ENCODE measurements at places on chromosomes 5 and 9.
A peak's percentile ranks its signal among the peaks of the same experiment; 100 is the strongest.

- H3K4me3 ChIP-seq, result no peak overlapping the region
- H3K27ac ChIP-seq, result no peak overlapping the region
- peaks cover 62% of the 10 kb centered on the region for H3K4me1 ChIP-seq
- H3K36me3 ChIP-seq, result peaks cover 79% of the 10 kb centered on the region
Measured at GRCh38 chr5:14424011-14424685, 157.4 kb upstream of the OTULINL start.

DNA sequence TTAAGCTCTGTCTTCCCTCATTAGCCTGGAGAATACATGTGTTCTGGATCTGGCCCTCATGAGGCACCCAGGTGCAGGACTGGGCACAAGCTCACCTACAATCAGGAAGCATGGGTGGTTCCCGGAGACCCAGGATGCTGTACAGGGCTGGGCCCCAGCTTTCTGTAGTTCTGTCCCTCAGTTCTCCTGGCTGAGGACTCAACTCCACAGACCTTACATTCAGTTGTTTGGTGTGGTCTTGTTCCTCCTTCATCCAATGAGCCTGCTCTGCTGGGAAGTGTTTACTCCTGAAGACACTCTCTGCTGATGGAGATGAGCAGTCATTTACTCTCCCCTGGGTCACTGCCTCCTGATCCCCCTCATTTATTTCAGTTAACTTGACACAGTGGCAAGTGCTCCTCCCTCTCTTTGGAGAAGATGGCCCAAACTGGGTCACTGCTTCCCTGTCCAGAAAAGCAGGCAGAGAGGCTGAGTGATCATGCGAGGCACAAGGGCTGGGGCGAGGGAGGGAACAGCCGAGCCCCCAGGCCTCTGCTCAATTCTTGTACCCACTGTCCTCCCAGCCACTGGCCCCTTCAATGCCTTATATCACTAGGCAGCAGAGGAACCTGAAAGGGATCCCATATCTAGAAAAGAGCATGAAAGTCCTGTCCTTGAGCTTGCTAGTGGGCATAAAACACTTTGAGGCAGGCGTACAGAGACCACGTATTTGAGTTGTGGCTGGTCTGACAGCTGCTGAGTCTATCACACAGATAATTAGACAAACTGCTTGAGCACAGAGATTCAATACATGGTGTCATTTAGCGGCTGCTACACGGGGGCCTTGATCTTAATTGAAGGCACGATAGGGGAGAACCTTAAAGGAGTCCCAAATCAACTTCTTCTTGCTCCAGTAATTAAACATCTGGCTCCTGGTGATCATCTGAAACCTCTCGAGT, 221.7 kb downstream of the FSTL4 start:
- no peak overlapping the region for H3K27ac ChIP-seq
- peaks cover 41% of the 10 kb centered on the region for H3K4me1 ChIP-seq
- H3K27me3 ChIP-seq, result peaks cover 28% of the 10 kb centered on the region
- no peak for DNase-seq
- no peaks in the 10 kb centered on the region for H3K36me3 ChIP-seq

GRCh38 chr9:71001780-71002386, 119.5 kb downstream of the TRPM3 start:
- H3K4me1 ChIP-seq, result peaks cover 5% of the 10 kb centered on the region
- H3K27me3 ChIP-seq, result peaks cover 2% of the 10 kb centered on the region
- H3K27ac ChIP-seq, result no peak overlapping the region
- H3K4me3 ChIP-seq, result no peak overlapping the region
- DNase-seq, result peak; percentile 29

GRCh38 chr5:95986937-95987520, 25.4 kb upstream of the ELL2 start:
- no peaks in the 10 kb centered on the region for H3K36me3 ChIP-seq
- no peak overlapping the region for H3K27ac ChIP-seq
- peaks cover 42% of the 10 kb centered on the region for H3K4me1 ChIP-seq
- H3K4me3 ChIP-seq, result no peak overlapping the region

GRCh38 chr5:73130811-73131210, 10.4 kb downstream of the TMEM171 start:
- H3K36me3 ChIP-seq, result no peaks in the 10 kb centered on the region
- H3K4me3 ChIP-seq, result no peak overlapping the region
- no peak overlapping the region for H3K27ac ChIP-seq

GRCh38 chr5:96687812-96688453, 25.8 kb downstream of the CAST start:
- no peak overlapping the region for H3K27ac ChIP-seq
- H3K27me3 ChIP-seq, result no peaks in the 10 kb centered on the region
- no peak for DNase-seq
- H3K36me3 ChIP-seq, result no peaks in the 10 kb centered on the region
- peaks cover 5% of the 10 kb centered on the region for H3K4me1 ChIP-seq

GRCh38 chr5:35269006-35269405, 38.7 kb upstream of the PRLR start:
- no peak overlapping the region for H3K27ac ChIP-seq
- H3K4me1 ChIP-seq, result peaks cover 10% of the 10 kb centered on the region
- DNase-seq, result no peak

DNA sequence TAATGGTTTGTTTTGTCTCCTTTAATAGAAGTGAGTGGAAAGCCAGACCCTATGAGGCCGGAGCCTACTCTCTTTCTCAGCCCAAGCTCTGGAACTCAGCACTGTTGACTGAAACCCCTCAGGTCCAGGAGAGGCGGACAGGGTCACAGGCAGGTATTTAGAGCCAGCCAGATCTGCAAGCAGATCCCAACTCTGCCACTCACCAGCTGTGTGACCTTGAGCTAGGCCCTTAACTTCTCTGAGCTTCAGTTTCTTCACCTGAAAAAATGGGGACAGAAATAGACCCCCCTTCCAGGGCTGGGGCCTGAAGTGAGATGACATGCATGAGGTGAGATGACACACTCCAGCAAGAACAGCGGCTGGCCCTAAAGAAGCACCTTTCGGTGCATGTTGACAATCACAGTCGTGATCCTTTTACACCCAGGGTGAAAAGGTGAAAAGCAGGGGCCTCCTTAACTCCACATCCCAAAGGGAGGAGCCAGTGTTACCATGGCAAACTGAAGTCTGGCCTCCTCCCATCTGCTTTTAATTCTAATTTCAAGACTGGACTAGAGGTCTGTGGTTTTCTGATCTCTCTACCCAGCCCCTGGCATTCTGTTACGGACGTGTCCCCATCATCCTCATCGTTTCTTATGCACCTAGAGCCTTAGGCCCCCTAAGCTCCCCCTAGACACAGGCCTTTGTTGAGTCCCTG, 27.2 kb downstream of the MORN5 start:
- H3K36me3 ChIP-seq, result no peaks in the 10 kb centered on the region
- peaks cover 13% of the 10 kb centered on the region for H3K27me3 ChIP-seq
- no peak for DNase-seq

GRCh38 chr5:390623-391491, 52.1 kb upstream of the EXOC3 start:
- H3K27me3 ChIP-seq, result peaks cover 31% of the 10 kb centered on the region
- H3K4me3 ChIP-seq, result peak overlapping the region; percentile 30
- peaks cover 2% of the 10 kb centered on the region for H3K36me3 ChIP-seq
- no peak overlapping the region for H3K27ac ChIP-seq

DNA sequence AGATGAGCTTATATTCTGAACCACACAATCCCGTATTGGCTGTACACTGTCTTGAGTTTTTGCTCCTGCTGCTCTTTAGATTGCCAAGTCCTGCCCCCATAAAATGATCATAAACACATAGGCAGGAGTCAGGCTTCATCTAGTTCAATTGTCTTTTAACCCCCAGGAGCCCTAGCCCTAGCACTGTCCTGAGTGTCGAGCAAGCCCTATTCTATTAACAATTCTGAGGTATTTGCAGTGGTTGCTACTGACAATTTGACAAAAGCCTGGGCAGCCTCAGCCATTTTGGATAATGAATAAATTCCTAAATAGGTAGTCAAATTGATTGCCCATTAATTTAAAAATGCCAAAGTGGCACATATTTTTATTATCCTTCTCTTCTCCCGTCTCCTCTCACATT, 257.2 kb downstream of the YTHDC2 start:
- peaks cover 13% of the 10 kb centered on the region for H3K36me3 ChIP-seq
- H3K27me3 ChIP-seq, result peaks cover 3% of the 10 kb centered on the region
- DNase-seq, result no peak
- H3K4me1 ChIP-seq, result no peaks in the 10 kb centered on the region
- H3K4me3 ChIP-seq, result no peak overlapping the region

DNA sequence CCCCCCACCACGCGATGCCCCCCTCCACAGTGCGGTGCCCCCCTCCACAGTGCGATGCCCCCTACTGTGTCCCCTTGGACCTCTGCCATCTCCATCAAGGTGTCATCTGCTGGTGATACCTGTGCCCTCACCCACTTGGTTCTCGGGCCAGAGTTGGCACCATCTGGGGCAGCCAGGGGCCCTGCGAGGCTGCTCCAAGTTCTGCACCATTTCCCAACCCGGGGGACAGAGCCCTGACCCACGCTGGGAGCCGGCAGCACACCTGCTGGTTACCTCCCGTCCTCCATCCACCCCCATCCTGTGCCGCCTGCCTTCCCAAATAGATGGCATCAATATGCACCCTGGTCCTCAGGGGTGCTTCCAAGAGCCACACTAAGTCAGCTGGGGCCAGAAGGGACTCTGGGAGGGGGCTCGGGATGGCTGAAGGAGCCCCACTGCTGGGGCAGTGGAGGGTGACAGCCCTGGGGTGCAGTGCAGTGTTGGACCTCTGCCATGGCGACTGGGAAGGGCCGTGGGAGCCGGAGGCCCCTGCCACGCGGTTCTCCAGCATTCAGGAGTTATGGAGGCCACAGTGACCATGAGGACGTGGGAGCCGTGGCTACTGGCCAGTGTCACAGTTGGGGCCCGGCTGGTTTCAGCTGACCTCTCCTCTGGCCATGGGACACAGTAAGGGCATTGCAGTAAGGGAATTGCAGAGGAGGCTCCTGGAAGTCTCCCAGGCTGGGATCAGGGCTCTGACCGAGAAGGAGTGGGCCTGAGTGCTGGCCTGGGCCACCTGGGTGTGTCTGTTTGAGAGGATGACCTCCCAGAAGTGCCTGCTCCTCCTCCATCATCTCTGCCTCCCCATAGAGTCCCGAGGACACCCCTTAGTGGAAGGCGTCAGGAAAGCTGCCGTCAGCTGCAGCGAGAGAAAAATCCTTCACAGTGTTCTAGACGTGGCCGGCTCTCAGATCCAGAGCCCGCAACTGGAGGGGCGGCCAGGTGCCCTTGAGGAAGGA, 44.2 kb upstream of the NOTCH1 start:
- H3K27me3 ChIP-seq, result peaks cover 5% of the 10 kb centered on the region
- H3K36me3 ChIP-seq, result no peaks in the 10 kb centered on the region
- H3K27ac ChIP-seq, result peak overlapping the region; percentile 45

DNA sequence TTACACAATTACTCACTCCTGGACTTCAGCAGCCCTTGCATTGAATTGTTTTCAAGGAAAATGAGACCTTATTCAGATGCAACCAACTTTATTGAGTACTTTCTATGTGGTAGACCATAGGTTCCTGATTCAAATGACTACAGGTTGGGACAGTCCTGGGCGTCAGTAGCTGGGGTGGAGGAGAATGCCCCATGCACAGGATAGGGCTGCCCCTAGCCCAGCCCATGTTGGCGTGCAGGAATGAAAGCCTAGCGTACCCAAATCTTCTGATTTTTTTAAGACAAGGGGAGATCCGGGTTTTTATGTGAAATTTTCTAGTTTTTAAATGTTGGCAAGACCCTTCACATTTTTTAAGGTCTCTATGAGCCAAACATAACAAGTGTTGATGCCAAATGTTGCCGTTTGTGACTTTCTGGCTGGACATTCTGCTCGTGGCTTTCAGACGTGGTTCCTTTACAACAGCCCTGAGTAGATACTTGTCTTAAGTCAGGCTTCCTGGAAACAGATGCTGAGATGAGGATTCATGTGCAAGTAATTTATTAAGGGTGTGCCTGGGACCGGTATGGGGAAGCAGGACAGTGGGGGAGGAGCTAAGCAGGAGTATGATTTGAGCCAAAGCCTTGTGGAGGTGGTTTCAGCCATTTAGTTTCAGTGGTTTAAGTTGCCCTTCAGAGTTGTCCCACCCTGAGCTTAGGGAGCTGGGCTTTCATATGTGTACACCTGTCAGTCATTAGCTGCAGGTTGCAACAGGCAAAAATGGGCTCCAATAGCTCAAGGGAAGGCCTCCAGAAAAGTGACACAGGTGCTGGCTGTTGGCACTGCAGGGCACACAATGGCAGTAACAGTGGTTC, 154.1 kb downstream of the NTRK2 start:
- H3K27ac ChIP-seq, result no peak overlapping the region
- H3K4me1 ChIP-seq, result peaks cover 55% of the 10 kb centered on the region
- peaks cover 13% of the 10 kb centered on the region for H3K27me3 ChIP-seq
- DNase-seq, result no peak

DNA sequence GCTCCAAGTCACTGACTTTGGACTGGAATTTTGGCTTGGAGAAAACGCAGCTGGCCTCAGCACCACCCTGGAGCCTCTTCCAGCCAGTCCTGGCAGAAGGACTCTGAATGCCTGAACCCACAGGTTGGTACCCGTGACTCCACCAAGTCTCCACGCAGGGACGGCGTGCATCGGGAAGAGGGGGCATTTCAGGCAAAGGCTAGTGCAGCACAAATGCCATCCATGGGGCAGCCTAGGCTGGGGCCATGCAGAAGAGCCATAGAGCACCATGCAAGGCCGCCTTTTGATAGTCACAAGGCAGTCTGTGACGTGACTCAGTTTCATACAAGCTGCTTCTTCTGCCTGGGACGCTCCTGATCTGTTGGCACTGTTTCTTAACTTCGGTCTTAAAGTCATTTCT, 28.0 kb downstream of the GDNF start:
- no peak overlapping the region for H3K4me3 ChIP-seq
- peaks cover 6% of the 10 kb centered on the region for H3K27me3 ChIP-seq
- H3K36me3 ChIP-seq, result peaks cover 42% of the 10 kb centered on the region
- peak overlapping the region; percentile 1 for H3K27ac ChIP-seq
- DNase-seq, result no peak

GRCh38 chr9:126806336-126806735, 1.5 kb downstream of the ZBTB43 start:
- peak overlapping the region; percentile 96 for H3K4me3 ChIP-seq
- peaks cover 23% of the 10 kb centered on the region for H3K27me3 ChIP-seq

GRCh38 chr5:58439094-58439644, 20.7 kb downstream of the PLK2 start:
- DNase-seq, result no peak
- H3K27me3 ChIP-seq, result no peaks in the 10 kb centered on the region
- no peak overlapping the region for H3K4me3 ChIP-seq
- no peaks in the 10 kb centered on the region for H3K4me1 ChIP-seq
- H3K27ac ChIP-seq, result no peak overlapping the region

DNA sequence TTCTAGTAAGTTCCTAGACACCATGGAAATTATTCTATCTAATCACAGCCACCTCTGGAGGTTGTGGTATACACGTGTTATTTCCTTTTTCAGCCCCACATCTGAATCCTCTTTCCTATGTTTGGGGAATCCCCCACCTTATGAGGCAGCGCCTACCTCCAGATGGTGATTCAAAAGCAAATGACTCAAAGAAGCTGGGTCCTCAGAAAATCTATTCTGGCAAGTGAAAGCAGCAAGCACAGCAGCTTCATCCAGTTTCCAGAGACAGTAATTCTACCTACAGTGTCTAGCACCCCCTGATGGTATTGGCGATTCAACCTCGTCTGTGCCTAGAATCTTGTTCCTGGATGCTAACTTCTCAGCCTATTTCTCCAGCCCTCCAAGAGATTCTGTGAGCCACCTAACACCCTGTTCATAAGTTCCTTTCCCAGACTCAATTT, 43.0 kb downstream of the STRBP start:
- H3K4me1 ChIP-seq, result peaks cover 6% of the 10 kb centered on the region
- H3K27me3 ChIP-seq, result no peaks in the 10 kb centered on the region
- no peak overlapping the region for H3K27ac ChIP-seq
- no peak overlapping the region for H3K4me3 ChIP-seq
- no peak for DNase-seq
- peaks cover 9% of the 10 kb centered on the region for H3K36me3 ChIP-seq

Measured in nephron progenitor cell (in vitro differentiated cells).